ENCODE measurements at places on chromosomes 3 and 15.

DNA sequence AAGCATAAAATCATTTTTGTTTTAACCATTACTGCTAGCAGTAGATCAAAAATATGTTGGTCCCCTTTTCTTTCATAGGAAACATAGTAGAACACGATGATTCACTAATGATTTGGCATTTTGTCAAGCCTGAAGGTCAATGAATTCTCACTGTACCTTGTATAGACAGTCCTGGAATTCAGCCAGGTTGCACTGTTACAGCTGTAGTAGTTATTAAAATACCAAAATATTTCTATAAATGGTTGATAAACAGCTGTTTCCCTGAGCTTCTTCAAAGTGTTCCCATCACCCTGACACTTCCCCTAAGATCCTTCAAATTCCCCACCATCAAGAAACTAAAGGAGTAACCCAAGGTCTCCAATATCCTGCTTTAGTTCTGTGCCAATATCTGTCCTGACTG is 200.9 kb downstream of the ATP8B4 start:
- H3K27me3 ChIP-seq = peaks cover 10% of the 10 kb centered on the region
- no peak overlapping the region for H3K27ac ChIP-seq
- DNase-seq = no peak
- no peaks in the 10 kb centered on the region for H3K36me3 ChIP-seq

DNA sequence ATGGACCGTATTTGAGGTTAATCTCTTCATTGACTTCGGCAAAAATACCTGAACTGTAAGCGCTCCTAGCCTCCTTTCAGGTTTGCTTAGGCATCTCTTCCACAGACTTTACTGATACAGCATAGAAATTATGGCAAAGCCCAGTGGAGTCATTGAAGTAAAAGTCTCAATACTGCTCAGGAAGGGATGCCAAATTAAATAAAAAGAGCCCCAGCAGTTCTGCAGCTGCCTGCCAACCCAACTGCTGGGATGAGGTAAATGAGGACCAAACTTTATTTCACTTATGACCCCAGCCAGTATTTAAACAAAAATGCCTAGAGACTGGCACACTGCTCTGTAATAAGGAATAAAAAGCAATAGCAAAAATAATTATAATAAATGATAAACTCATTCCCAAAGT is 65.4 kb downstream of the IQCH start:
- no peaks in the 10 kb centered on the region for H3K36me3 ChIP-seq
- H3K4me1 ChIP-seq = no peaks in the 10 kb centered on the region
- H3K27ac ChIP-seq = no peak overlapping the region
- no peak for DNase-seq
- H3K27me3 ChIP-seq = peaks cover 14% of the 10 kb centered on the region

- H3K4me3 ChIP-seq = no peak overlapping the region
- H3K27ac ChIP-seq = no peak overlapping the region
- H3K36me3 ChIP-seq = no peaks in the 10 kb centered on the region
- H3K27me3 ChIP-seq = no peaks in the 10 kb centered on the region
- no peak for DNase-seq
Measured at GRCh38 chr3:65398953-65399352, 639.8 kb downstream of the MAGI1 start.

DNA sequence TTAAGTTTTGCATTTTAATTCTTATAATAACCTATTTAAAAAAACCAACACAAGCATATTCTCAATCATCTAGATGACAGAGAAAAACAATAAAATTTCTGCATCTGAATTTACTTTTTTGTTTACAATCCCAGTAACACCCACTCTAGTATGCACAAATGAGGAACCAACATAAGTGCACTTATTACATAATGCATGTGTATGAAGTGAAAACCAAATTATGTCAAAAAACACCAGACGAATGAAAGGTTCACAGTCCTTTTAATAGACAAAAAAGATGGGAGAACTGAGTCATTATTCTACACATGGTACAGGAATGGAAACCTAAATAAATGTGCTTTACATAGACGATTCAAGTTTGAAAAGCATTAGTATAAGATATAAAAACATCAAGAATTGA is 91.7 kb downstream of the NR1I2 start:
- DNase-seq = no peak
- H3K4me1 ChIP-seq = peaks cover 11% of the 10 kb centered on the region
- no peak overlapping the region for H3K27ac ChIP-seq
- no peaks in the 10 kb centered on the region for H3K27me3 ChIP-seq

DNA sequence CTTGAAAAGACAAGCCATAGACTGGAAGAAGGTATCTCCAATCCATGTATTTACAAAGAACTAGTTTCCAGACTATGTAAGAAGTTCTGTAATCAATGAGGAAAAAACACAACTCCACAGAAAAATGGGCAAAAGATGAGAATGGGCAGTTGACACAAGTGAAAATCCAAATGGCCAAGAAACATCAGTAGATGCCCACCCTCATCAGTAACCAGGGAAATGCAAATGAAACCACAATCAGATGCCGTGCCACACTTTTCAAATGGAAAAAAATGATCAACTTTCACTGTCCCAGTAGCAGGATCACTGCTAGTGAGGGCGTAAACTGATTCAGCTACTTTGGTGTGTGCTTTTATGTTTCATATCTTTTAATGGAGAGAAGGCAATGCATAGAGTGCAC is 4.5 kb upstream of the CPEB1 start:
- DNase-seq = no peak
- peaks cover 85% of the 10 kb centered on the region for H3K27me3 ChIP-seq
- no peaks in the 10 kb centered on the region for H3K4me1 ChIP-seq
- H3K27ac ChIP-seq = no peak overlapping the region
- H3K4me3 ChIP-seq = no peak overlapping the region

- H3K36me3 ChIP-seq = no peaks in the 10 kb centered on the region
- no peaks in the 10 kb centered on the region for H3K4me1 ChIP-seq
- H3K27me3 ChIP-seq = peaks cover 19% of the 10 kb centered on the region
- H3K27ac ChIP-seq = no peak overlapping the region
Measured at GRCh38 chr3:132232231-132232792, 84.9 kb upstream of the ACP3 start.

- no peak for DNase-seq
- H3K36me3 ChIP-seq = peaks cover 2% of the 10 kb centered on the region
- H3K27me3 ChIP-seq = no peaks in the 10 kb centered on the region
Measured at GRCh38 chr3:4591669-4592068, 98.5 kb downstream of the ITPR1 start.

Data from central memory CD8-positive, alpha-beta T cell (primary cell).